ENCODE measurements at places on chromosomes 2 and 18.

GRCh38 chr2:3386448-3386958 is 7.0 kb downstream of the TRAPPC12 start:
- H3K27me3 ChIP-seq, result no peaks in the 10 kb centered on the region
- peaks cover 3% of the 10 kb centered on the region for H3K4me1 ChIP-seq
- H3K4me3 ChIP-seq, result no peak overlapping the region
- H3K27ac ChIP-seq, result peak overlapping the region; percentile 54
- no peak for DNase-seq

DNA sequence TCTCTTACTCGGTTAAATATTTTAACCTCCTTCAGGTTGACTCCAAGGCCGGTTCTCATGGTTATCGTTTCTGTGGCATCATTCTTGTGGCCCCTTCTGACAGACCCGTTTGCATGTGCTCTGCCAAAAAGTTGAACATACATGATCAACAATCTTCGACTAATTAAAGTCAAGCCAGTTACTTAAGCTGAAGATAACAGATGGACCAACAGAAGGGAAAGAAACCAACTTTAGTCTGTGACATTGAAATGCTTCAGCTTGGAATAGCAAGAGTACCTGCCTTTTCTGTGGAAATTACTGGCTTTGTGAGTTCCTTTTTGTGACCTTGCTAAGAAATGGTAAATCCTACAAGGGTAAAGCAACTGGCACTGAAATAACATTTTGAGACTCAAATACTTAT is 1429.1 kb downstream of the LRP1B start:
- no peak overlapping the region for H3K27ac ChIP-seq
- peaks cover 4% of the 10 kb centered on the region for H3K4me1 ChIP-seq
- H3K36me3 ChIP-seq, result peaks cover 1% of the 10 kb centered on the region
- no peak for DNase-seq
- H3K4me3 ChIP-seq, result no peak overlapping the region

DNA sequence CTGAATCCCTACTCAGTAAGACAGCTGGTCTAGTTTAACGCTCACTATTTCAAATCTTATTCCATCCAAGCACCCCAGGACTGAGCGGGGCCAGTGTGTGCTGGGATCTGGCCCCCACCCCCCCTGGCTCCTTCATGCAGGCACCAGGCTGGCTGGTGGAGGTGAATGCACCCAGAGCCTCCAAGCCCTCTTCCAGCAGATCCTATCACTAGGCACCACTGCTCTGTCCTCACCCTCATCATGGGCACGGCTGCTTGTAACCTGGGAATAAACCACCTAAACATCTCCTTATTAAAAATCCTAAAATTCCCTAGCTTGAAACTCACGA is 194.3 kb downstream of the ARL4C start:
- H3K4me3 ChIP-seq, result no peak overlapping the region
- no peak overlapping the region for H3K27ac ChIP-seq
- no peaks in the 10 kb centered on the region for H3K36me3 ChIP-seq

- H3K36me3 ChIP-seq, result no peaks in the 10 kb centered on the region
- H3K27ac ChIP-seq, result no peak overlapping the region
- H3K4me1 ChIP-seq, result peaks cover 22% of the 10 kb centered on the region
- no peak for DNase-seq
Observed at GRCh38 chr18:8703092-8703709, 2.2 kb upstream of the MTCL1 start.

DNA sequence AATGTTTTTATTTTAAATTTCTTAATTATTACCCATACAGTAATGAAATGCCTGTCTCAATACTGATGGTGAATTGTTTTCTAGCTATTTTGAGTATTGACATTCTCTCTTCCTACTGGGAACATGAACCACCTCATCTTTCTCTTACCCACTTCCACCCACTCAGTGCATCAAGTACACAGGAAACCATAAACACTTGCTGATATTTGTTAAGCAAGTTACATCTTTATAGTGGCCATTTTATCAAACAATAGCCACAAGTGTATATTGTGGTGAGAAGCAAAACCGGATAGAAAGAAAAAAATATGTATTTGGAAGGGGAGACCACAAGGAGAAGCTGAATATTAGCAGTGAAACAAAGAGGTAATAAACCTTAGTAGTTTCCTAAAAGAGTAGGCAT is 368.1 kb upstream of the HNRNPA3 start:
- H3K36me3 ChIP-seq, result no peaks in the 10 kb centered on the region
- no peak overlapping the region for H3K4me3 ChIP-seq
- H3K4me1 ChIP-seq, result no peaks in the 10 kb centered on the region

GRCh38 chr2:66432801-66433694 is 1.9 kb upstream of the MEIS1 start:
- H3K36me3 ChIP-seq, result peaks cover 11% of the 10 kb centered on the region
- H3K4me1 ChIP-seq, result peaks cover 33% of the 10 kb centered on the region
- H3K27ac ChIP-seq, result peak overlapping the region; percentile 99
- H3K4me3 ChIP-seq, result peak overlapping the region; percentile 88
- H3K27me3 ChIP-seq, result no peaks in the 10 kb centered on the region

DNA sequence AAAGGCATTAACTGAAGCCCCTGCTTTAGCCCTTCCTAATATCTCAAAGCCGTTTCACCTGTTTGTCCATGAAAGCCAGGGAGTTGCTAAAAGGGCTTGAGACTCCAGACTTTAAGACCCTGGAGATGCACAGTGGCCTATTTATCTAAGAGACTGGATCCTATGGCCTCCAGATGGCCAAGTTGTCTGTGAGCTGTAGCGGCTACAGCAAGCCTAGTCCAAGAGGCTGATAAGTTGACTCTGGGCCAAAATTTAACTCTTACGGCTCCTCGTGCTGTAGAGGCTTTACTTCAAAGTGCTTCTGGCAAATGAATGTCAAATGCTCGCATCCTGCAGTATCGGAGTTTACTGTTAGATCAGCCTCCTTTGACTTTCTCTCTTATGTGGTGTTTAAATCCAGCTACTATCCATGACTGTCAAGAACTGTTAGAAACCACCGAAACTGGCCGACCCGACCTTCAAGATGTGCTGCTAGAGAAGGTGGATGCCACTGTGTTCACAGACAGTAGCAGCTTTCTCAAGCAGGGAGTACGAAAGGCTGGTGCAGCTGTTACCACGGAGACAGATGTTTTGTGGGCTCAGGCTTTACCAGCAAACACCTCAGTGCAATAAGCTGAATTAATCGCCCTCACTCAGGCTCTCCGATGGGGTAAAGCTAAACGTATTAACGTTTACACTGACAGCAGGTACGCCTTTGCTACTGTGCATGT is 336.7 kb upstream of the CNTNAP5 start:
- no peaks in the 10 kb centered on the region for H3K27me3 ChIP-seq
- H3K36me3 ChIP-seq, result no peaks in the 10 kb centered on the region
- no peak overlapping the region for H3K4me3 ChIP-seq

- peak overlapping the region; percentile 14 for H3K27ac ChIP-seq
- H3K4me3 ChIP-seq, result no peak overlapping the region
- no peak for DNase-seq
- no peaks in the 10 kb centered on the region for H3K27me3 ChIP-seq
Observed at GRCh38 chr2:109607766-109608165, 6.0 kb downstream of the SEPTIN10 start.

DNA sequence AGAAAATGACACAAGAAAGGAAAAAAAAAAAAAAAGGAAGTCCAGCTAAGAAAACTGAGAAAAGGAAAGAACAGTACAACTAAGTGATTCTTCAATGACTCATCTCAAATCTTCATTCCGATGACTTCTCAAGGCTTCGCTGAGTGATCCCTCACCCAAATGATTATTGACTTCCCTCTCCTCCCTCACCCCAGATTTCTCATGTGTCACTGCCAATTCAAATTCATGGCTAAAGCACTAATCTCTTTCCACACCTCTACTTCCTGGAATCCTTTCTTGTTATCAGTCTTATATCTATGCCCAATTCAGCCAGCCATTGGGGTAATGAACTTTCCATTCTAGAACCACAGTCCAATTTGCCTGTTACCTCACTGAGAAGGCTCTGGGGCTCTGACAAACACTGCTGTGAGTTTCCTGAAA is 7.2 kb upstream of the ABCB11 start:
- H3K4me1 ChIP-seq, result no peaks in the 10 kb centered on the region
- no peak for DNase-seq
- H3K36me3 ChIP-seq, result peaks cover 4% of the 10 kb centered on the region
- no peak overlapping the region for H3K4me3 ChIP-seq
- no peak overlapping the region for H3K27ac ChIP-seq

DNA sequence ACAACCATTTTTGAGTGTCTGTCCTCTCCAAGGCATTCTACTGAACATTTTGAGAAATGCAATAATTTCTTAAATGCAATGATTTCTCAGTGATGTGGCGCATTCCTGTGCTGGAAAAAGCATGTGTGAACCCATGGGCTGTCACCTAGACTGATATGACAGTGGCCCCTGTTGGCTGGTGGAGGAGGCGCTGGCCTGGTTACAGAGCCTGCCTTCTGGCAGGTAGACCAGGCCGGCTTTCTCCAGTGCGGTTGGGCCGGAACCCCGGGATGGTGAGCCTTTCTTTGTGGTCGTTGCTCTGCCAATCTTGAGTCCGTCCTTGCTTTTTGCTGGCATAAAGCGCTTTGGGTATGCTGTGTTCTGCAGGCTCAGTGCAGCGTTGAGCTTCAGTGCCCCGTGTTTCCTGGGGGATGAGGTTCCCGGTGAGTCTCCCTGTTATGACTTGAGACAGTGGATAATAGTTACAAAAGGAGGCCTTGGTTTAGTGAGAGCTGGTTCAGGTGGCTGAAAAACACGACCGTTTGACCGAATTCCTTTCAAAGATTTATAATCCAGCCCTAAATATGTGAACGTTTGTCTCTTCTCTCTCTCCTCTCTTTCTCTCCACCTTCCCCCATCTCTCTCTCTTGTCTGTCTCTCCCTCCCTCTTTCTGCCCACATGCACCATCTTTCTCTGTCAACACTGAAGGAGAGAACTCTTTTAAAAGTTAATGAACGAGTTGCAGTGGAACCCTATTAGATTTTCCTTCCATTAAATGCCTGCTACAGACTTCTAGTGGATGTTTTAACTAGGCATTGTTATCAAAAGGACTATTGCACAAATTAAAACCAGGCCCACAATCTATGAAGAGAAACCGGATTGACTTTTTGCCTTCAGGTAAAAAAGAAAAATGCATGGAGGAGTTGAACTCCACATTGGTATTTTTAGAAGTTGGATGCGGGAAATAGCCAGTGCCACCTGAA is 34.0 kb downstream of the TSHZ1 start:
- H3K4me1 ChIP-seq, result peaks cover 68% of the 10 kb centered on the region
- H3K36me3 ChIP-seq, result peaks cover 18% of the 10 kb centered on the region
- H3K4me3 ChIP-seq, result peak overlapping the region; percentile 36
- no peaks in the 10 kb centered on the region for H3K27me3 ChIP-seq

- no peak for DNase-seq
- H3K4me1 ChIP-seq, result peaks cover 9% of the 10 kb centered on the region
- H3K36me3 ChIP-seq, result no peaks in the 10 kb centered on the region
- no peaks in the 10 kb centered on the region for H3K27me3 ChIP-seq
- H3K27ac ChIP-seq, result no peak overlapping the region
Observed at GRCh38 chr2:215843579-215843978, 169.8 kb downstream of the MREG start.

GRCh38 chr18:37956020-37956419 is 390.4 kb upstream of the CELF4 start:
- peaks cover 1% of the 10 kb centered on the region for H3K27me3 ChIP-seq
- no peaks in the 10 kb centered on the region for H3K4me1 ChIP-seq
- no peak overlapping the region for H3K27ac ChIP-seq
- no peak overlapping the region for H3K4me3 ChIP-seq
- DNase-seq, result no peak

DNA sequence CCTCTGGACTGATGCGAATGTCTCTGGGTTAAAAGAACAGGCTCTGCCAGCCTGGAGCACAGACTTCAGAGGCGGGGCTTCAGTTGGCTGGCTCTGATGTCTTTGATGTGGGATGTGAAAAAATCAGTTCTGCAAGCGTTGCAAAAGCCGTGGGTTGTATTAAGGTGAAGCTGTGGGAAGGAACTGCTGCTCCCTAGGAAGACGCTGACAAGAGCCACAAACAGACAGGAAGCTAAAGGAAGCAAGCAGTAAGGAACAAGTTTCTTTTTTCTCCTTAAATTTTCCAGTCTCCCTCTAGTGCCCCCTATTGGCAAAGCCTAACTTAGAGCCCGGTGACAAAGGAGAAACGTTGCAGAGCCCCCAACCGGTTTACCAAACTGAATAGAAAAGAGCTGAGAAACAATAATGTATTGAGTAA is 239.0 kb downstream of the CCDC178 start:
- no peaks in the 10 kb centered on the region for H3K36me3 ChIP-seq
- DNase-seq, result no peak
- H3K4me3 ChIP-seq, result peak overlapping the region; percentile 38
- peak overlapping the region; percentile 35 for H3K27ac ChIP-seq
- H3K4me1 ChIP-seq, result peaks cover 18% of the 10 kb centered on the region

DNA sequence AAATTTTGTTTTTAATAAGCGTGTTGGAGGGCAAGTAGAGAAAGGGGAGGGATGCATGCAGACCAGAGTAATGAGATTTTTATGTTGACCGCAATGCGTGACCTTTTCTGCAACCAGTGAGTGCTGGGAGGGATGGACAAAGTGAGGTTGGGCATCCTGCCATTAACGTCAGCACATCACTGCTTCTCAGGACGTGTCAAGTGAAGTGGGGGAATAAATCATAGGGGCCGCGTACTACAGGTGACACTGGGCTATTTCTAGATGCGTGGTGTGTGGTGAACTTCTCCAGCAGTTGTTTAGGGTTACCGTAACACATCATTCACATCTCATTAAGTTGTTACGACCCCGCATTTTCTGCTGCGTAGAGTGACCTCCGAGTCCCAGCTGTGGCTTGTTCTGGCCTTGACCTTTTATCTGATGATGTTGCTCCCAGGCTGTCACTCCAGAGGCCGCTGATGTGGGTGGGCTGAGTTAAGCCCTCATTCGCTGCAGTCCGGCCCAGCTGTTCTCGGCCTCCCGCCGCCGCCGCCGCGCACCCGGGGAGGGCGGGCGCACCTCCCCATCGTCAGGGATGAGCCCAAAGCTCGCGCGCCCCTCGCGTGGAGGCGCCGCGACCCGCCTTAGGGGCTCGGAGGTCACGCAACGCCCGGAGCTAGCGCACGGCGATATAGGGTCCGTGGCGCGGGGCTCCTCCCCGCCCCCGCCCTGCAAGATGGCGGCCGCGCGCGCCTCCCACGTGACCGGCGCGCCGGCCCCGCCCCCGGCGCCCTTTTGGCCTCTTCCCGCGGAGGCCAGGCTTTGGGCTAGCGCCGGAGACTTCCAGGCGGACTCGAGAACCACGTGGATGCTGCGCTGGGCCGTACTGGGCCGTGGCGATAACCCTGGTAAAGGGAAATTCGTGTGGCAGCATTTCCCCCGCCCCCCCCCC is 3.5 kb downstream of the ZCCHC2 start:
- H3K4me3 ChIP-seq, result peak overlapping the region; percentile 79
- peaks cover 40% of the 10 kb centered on the region for H3K4me1 ChIP-seq
- peak overlapping the region; percentile 92 for H3K27ac ChIP-seq
- peak; percentile 54 for DNase-seq
- no peaks in the 10 kb centered on the region for H3K27me3 ChIP-seq

All from mesothelial cell of epicardium (in vitro differentiated cells).